ENCODE measurements at places on chromosomes 5 and 9.
A peak's percentile ranks its signal among the peaks of the same experiment; 100 is the strongest.

GRCh38 chr5:119363936-119364335 is 8.1 kb downstream of the TNFAIP8 start:
- DNase-seq: no peak

GRCh38 chr5:65854925-65855324 is 71.5 kb upstream of the ERBIN start:
- no peak for DNase-seq

DNA sequence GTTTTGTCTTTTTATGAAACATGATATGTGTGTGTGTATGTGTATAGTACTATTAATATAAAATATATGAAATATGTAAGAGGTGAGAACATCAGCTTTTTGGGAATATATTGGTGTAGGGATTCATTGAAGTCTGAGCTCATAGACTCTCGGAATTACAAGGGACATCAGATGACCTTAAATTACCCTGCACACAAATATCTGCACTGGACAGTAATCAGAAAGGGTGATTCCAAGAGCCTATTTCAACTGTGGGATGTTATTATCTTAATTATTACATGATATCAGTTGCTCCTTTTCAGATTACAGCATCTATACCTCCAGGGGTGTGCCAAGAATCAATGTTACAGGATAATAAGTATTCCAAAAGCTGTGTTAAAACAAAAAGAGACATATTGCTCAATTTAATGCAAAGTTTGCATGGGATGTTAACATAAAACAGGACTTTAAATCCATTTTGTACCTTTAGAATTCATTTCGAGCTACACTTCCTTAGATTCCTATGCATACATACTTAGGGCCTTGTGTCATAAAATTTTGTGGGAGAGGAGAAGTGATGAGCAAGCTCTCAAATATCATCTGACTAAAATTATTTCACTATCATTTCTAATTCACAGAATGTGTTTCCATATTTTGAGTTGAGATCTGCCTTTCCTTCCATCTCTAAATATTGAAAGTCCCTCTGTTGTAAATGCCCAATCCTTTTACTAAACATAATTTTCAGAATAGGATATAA is 365.2 kb downstream of the BRINP1 start:
- no peak for DNase-seq

DNA sequence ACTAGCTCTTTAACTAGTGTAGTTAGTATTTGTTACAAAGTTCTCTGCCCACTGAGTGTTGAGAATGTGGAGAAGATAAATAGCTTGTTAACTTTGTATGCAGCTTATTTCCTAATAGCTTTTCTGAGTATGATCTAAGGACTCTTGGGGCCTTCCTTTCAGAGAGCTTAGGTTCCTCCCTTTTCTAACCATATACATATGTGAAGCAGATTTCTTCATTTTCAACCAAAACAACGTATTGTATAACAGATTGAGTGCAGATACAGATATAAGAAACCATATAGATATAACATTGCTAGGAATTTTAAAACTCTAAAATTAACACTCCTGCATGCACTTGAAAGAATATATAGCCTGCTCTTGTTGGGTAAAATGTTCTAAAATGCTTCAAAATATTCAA is 70.4 kb downstream of the SCAMP1 start:
- no peak for DNase-seq

- no peak for DNase-seq
Observed at GRCh38 chr5:128538000-128538249, at the start of gene FBN2. Gene FBN2, minus strand, starts transcription at chr5:128538245. Its CDS starts 642 bp downstream, at chr5:128537603.

DNA sequence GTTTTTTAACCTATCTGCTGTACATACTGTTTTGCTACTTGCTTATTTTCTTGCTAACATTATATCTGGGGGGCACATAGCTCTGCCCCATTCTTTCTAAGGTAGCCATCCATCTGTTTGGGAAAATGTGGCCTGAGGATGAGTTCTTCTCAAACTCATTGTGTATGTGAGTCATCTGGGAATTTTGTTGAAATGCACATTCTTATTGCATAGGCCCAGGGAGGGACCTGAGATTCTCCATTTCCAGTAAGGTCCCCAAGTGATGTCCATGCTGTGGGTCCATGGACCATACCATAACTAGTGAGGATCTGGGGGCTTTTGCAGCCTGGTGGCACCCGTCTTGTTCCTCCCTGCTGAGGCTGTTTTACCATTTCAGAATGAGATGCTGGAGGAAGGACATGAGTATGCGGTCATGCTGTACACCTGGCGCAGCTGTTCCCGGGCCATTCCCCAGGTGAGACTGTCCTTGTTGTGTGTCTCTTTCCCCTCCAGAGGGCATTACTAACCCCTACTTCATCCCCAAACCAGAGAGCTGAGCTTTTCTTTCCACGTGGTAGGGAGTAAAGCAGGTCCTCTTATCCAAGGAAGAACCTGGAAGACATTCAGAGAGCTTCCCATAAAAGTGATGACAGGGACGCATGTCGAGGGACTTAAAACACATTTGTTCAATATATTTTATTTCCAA is 28.6 kb downstream of the CYFIP2 start:
- DNase-seq: no peak

DNA sequence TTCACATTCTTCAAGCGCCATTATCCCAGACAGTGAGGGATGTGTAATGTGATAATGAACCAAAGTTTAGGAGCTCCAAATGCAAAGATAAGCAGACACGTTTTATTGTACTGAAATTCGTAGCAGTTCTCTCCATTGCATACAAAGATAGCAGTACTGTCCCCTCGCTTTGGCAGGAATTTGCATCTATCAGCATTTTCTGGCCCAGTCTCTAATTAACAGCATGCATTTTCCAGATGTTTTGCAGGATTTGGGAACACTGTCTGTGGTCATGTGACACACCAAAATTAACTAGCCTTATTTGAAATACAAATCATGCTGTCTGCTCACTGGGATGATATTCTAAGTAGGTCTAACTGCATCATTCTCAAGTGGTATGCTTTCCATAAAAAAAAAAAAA is 235.9 kb upstream of the TRPM3 start:
- no peak for DNase-seq

- DNase-seq: peak; percentile 31
Observed at GRCh38 chr5:135729321-135729786, 105.1 kb upstream of the SLC25A48 start.

DNA sequence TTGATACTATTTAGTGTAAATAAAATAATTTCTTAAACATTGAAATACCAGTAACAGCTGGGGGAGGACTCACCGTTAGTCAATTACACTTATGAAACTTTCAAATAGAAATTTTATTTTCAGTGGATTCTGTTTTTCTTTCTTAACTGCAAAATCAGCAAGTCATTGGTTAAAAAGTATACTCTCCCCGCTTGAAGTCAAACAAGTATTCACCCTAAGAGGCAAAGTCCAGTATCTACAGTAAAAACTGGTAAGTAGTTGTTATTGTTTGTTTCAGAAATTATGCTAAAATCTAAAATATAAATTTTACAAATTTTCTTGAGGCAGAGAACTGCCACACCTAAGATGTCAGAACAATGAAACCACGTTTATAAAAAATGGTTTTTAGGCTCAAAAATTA is 22.4 kb downstream of the NREP start:
- DNase-seq: no peak

DNA sequence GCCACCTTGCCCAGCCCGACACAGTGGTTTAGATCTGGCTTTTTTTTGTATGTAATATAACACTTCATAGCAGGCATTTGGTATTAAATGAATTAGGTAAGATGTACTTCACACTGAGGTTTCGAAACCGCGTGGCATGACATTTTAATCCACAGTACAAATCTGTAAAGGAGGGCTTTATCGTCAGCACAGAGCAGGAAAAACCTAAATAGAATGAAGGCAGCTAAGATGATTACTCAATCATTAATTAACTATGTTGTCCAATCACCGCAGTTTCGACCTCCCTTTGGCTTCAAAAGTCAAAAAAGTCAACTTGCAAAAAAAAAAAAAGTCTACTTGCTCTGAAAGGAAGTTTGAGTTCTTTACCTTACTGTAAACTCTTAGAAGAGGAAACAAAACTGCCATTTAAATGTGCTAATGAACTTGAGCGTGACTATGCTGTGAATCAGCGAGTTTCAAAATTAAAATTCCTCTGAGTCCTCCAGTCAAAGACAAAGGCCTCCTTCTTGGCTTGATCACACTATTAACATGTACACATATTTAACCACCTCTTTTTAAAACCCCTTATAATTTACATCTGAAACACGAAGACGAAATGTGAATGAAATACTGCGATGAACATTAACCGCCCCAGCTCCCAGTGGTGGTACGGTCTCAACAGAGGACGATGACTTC is 698 bp upstream of the SEC24A start:
- peak; percentile 64 for DNase-seq

DNA sequence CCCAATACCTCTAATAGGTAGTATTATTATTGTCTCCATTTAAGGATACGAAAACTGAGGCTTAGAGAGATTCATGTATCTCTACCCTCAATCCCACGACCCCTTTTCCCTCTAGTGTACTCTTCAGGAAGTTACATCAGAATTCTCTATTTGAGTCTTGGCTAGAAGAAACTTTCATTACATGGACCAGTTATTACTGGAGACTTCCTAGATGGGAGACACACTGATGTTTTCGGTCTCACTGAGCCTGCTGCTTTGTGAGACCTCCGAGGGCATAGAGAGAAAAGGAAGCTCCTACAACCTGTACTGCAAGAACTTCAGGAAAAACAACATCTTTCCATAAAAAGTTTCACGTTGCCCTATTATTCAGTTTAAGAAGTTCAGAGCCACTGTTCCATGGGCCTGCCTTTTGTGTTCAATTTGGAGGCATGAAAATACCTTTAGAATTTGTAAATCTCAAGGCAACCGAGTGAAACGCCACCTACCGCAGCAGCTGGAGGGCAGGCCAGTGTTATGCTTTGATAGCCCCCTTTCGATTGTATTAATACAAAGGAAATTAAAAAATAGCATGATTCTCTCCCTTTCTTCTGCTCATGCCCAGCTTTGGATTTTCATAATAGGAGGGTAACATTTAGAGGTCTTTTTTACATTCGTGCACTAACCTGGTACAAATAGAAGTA is 223.3 kb downstream of the EBF1 start:
- no peak for DNase-seq

GRCh38 chr9:124000784-124001457 is 10.6 kb upstream of the LHX2 start:
- no peak for DNase-seq

GRCh38 chr9:8905731-8906130 is 1106.2 kb upstream of the DMAC1 start:
- no peak for DNase-seq

DNA sequence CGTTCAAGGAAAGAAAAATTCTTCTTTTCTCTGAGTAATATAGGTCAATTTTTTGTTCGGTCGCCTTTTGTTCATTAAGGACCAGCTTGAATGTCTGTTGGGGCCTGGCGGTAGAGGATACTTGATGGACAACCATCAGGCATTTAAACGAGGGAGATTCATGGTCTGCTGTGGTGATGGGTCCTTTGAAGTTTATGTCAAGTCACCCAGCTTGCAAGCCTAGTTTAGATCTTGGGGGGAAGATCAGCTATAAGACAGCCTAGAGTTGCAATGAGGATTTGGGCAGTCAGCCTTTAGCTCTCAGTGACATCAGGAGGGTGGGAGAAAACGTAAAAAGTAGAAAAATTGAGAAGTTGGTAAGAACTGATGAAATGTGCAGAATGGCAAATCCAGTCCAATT is 80.2 kb upstream of the SPRY4 start:
- no peak for DNase-seq

DNA sequence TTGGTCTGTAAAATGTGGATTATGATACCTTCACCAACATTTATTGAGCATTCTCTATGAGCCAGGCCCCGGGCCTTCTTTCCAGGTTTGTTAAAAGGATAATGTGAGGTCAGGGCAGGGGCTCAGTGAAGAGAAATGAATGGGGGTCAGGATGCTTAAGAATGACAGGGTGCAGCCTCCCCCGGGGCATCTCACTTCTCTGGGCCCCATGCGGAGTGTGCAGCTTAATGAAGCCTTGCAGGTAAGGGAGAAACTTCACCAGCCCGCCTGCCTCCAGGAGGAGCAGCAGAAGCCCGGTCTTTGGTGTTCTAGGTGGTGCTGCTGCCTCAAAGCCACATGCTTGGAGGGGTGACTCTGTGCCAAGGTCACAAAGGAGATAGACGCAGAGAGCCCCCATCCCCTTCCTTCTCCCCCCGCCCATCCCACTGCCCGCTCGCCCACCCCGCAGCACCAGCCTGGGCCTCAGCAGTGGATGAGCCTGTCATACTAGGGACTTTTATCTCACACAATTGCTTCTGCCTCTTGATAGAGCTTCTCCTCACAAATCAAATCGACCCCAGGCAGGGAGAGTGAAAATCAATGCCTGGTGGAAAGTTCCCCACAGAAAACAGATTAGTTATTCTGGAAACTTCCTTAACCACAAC is 244.8 kb downstream of the PBX3 start:
- DNase-seq: no peak

- DNase-seq: no peak
Observed at GRCh38 chr9:126613651-126614050, at the start of gene LMX1B. Gene LMX1B, plus strand, starts transcription at chr9:126613928. Its CDS starts 522 bp downstream, at chr9:126614450.

GRCh38 chr5:4204276-4205141 is 608.9 kb downstream of the IRX1 start:
- DNase-seq: no peak

DNA sequence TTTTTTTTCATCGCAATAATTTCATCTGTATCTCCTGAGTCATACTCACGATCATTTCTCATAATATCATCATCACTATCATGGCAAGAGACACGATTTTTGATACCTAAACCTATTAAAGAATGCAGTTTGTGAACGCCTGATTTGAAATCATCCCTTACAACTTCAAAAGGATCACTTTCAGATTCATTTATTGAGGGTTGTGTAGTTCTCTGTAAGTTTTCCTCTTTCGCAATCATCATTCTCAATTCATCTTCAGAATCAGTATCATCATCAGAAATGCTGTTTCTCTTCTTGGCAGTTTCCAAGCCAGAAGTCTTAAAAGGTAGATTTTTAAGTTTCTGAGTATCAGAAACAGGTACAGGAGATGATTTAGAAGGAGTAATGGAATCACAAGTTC is 9.7 kb downstream of the NOL8 start:
- DNase-seq: no peak

DNA sequence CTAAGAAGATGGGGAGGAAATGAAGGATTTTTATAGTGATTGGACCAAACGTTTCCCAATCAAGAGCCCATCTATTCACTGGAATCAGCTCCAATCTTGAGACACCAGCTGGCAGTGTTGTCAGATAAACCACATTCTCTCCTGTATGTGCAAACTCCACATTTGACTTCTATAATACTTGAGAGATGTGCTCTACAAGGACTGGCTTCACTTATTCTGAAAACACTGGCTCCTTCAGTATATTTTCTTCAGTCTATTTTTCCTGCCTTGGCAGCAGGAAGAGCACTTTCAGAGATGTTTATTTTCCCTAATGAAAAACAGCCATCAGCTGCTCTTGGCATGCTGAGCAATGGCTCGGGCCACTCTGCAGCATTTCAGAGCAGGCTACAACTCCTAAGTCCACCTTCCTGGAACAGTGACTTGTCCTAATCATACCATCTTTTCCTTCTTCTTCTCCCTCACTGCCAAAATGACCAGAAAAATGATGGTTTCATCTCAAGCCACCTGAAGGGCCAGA is 96.9 kb upstream of the FSTL4 start:
- no peak for DNase-seq
